ENCODE measurements at places on chromosomes 5 and 9. TPM values are rescaled to one million over a fixed set of nuclear protein-coding genes. Genes with fewer than 3 reads are reported as not detected.

Gene HMMR
- 15.1 TPM for polyA plus RNA-seq

Gene CDO1
- 18.8 TPM for polyA plus RNA-seq

Gene SCGB3A2
- polyA plus RNA-seq, result not detected

Gene MARCOL
- polyA plus RNA-seq, result not detected

Gene PIP5K1B
- 1.6 TPM for polyA plus RNA-seq

Gene ADGRV1
- 1.2 TPM for polyA plus RNA-seq

Gene CTXN3
- 3.0 TPM for polyA plus RNA-seq

Gene STPG3
- polyA plus RNA-seq, result 0.25 TPM

- DNase-seq, result no peak
These were observed 25.8 kb upstream of the TPD52L3 start for GRCh38 chr9:6302417-6302816.

GRCh38 chr9:120009856-120010255 is 570.1 kb downstream of the CDK5RAP2 start:
- DNase-seq, result no peak

DNA sequence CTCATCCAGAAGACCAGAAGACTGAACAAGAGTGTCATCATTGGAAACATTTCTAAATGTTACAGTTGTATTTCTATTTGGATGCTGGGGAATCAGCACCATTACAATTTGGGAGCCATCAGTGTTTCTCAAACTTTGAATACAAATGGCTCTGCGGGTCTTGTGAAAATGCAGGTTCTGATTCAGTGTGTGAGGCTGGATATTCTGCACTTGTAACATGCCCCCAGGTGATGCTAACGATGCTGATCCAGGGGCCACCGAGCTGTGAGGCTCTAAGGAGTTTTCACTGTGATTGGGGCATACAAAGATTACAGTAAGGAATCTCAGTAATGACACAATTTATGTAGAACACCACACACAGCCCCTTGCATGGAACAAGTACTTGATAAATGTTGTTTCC is 167.7 kb downstream of the ACTL7B start:
- no peak for DNase-seq

DNA sequence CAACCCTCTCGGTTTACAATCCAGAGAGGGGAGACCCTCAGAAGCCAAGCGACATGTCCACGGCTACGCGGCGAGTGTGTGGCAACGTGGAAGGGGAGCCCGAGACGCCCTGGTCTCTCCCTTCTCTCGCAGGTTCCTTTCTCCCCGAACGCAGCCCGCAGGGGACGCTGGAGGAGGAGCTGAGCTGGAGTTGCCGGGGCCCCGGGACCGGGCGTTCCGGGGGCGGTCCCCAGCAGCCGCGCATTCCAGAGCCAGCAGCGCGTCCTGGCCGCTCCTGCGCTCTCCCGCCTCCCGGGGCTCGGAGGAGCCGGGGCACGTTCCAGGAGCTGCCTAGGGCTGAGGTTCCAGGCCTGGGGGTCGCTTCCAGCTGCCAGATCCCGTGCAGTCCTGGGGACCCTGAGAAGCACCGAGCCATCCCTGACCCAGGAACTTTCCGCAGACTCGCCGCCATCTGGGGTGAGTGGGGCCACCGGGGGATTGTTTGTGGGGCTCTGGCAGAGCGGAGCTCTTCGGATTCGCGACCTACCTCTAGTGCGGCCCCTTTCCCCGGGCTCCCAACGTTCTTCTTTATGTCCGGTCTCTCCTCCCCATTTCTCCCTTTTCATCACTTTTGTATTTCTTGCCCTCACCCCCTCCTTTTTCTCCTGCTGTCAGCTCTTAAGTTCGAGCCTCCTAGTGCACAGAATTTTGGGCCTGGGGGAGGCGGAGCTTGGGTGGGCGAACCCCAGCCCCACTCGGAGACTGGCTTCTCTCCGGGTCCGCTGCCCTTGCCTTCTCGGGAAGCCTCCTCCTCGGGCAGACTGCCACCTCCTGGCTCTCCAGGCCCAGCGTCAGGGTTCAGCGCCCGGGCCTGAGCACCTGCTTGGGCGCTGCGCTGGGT is at the start of gene SMIM3:
TSS of gene SMIM3 (plus strand) at position 241 of the 880 bp plus-strand sequence. CDS start 16,684 bp downstream, outside the sequence.
- peak; percentile 77 for DNase-seq

GRCh38 chr9:89746385-89747116 is 141.7 kb downstream of the GADD45G start:
- peak; percentile 78 for DNase-seq

- DNase-seq, result no peak
These were observed 156.8 kb downstream of the NFIB start for GRCh38 chr9:14157191-14157590.

DNA sequence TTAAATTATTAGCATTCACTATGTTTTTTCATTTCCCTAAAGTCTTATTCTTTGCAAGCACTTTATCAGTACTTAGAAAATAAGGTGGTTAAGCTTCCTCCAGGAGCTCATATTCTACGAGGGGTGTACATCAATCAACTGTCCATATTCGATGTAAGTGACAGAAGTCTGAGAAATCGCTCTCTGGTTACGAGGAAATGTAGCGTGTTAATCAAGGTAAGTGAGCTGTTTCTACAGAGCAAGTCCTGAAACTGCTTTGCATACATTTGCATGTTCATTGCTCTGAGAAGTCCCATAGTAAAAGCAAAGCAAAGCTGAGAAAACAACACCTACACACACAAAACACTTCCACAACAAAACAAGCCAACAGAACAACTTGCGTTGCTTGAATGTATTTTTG is 893.9 kb upstream of the DMAC1 start:
- DNase-seq, result no peak

GRCh38 chr5:157072508-157072907 is 13.6 kb upstream of the HAVCR1 start:
- DNase-seq, result no peak

GRCh38 chr5:96343094-96343493 is 90.0 kb downstream of the PCSK1 start:
- no peak for DNase-seq

DNA sequence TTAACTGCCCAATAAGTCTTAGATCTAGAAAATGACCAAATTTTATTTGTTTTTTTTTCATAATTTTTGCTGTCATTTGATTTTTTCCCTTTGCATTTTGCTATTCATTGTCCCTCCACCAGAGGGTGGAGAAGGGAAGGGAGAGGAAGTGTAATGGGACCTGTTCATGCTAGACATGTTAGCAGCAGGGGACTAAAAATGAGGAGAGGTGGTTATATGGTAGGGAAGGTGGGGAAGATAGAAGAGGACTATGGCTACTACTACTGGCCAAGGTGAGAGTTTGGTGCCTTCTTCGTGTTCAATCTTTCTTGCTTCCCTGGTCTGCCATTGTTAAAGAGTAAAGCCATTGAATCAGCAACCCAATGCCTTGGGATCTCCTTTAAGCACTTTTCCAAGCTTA is 6.4 kb downstream of the GRIA1 start:
- no peak for DNase-seq

- DNase-seq, result no peak
These were observed 17.4 kb downstream of the GPSM1 start for GRCh38 chr9:136344544-136345280.

DNA sequence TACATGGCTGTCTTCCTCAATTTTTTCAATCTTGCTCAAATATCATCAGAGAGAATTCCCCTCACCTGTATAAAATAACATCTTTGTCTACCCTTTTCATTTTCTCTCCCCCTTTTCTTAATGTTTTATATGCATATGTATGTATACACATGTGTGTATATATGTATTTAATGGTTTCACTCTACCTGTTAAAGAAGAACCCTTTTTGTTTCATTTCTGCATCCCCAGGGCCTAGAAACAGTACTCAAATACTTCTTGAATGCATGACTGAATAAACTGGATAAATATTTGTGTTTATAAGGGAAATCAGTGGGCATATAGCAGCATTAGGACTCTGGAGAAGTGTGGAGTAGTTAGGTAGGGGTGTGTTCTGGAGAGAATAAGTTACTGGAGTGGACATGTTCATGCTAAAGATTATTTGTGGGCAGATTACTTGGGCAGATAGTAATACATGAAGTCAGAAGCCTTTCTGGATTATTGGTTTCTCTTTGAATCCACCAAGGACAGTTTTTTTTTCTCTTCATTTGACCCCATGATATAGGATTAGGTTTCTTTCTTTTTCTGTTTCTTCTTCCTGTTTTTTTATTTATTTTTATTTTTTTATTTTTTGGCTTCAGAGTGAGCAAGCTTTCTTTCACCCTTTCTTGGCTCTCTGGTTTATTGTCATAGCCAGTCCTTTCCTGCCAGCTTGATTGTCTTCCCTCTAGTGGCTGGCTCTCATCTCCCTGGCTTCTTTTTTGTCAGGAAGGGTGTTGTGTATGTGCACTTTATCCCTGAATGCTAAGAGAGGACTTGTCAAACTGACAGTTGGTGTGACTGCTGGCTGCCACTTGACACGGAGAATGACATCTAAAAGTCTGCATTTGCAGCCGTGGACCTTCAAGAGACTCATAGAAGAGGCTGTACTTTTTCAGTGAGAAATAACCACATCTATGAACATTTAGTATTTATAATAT is 89.3 kb downstream of the ZCCHC7 start:
- no peak for DNase-seq

Data from muscle of arm (tissue), 14 donors.